ENCODE measurements at places on chromosomes 7 and 10.

DNA sequence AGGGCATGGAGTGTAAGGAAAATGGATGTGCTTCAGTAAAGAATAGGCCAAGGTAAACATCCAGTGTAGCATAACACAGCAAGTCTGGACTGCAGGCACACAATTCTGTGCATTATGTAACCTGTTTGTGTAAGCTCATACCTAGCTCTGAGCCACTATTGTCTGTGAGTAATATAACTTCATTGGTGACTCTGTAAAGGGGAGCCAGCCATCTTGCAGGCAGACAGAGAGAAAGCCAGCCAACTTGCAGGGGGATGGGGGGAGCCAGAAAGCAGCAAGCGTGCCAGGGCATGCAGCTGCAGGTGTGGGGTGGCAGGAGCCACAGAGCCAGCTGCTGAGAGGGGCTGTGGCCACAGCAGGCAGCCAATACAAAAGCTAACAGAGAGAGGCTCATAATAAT lies 449.2 kb downstream of the IPMK start:
- DNase-seq: peak; percentile 7

GRCh38 chr10:3873728-3874461 lies 88.9 kb upstream of the KLF6 start:
- DNase-seq: peak; percentile 98

- peak; percentile 84 for DNase-seq
Measured at GRCh38 chr7:26090927-26091519, 61.0 kb upstream of the NFE2L3 start.

DNA sequence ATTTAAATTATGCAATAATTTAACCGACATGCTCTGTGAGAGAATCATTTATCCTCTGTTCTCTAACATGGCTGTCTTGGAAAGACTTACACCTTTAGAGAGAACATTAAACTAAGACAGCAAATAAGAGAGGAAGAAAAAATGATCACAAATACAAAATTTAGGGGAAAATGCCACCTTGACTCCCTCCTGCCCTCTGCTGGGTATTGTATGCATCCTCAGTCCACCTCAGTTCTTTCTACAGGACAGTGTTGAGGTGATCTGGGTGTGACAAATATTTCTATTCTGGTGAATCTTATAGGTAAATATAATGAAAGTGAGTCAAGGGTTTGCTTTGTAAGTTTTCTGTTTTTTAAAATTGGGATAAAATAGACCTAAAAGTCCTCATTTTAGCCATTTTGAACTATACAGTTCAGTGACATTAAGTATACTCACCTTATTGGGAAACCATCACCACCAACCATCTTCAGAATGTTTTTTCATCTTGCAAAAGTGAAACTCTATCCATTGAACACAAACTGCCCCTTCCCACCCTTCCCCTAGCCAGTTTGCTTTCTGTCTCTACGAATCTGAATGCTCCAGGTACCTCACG lies 61.5 kb upstream of the ELMO1 start:
- peak; percentile 47 for DNase-seq

DNA sequence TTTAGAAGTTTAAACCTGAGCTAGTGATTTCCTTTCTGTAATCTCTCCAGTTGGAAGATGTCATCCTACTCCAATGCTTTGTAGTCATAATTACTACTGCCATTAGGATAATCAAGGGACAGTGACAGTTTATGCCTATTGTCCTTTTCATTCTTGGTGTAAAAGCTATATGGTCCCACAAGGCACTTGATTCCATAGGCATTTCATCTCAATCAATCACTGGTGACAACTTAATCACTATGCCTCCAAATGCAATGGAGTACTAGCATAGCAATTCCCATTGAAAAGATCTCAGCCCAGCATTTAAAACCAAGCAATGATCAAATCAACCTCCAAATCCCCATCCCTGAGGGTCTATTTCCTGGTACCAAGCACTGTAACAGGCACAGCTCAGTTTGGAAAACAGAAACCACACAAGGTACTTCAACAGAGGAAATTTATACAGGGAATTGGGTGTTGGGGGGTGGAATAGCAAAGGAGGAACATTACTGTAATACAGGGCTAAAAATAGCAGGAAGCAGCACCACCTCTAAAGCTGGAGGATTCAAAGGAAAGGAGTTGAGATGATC lies 51.0 kb downstream of the FHIP2A start:
- no peak for DNase-seq

DNA sequence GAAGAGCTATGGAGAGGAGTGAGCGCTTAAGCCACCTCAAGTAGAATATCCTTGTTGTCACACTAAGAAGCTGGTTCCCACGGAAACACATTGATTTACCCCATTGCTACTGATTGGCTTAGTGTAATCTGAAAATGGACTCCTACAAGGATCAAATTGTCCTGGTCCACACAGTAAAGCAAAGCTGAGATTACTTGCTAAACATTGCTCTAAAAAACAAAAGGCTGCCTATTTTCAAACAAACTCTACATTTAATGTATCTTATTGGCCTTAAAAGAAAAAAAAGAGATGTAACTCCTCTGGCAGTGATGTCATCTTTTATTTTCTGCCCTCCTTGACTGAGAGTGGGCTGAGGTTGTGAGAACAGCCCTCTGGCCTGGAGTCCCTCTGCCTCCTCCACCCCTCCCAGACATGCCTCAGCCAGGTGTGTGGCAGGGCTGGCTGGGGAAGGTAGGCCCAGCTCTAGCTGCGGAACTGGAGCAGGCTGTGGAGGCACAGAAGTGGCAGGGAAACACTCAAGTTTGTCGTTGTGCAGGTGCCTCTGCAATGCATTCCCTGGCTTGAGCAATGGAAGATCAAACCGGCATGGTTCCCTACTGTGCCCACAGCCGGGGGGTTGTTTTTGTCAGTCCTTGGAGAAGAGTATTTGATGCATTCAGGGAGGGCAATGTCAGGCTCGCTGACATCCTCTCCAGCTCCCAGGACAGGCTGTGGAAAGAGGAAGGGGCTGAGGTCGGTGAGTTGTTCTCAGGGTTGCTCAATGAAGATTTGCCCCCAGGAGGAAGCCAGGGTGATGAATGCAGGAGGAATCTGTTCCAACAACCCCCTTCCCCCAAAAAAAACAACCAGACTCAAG lies 9.1 kb downstream of the KLF6 start:
- peak; percentile 59 for DNase-seq

DNA sequence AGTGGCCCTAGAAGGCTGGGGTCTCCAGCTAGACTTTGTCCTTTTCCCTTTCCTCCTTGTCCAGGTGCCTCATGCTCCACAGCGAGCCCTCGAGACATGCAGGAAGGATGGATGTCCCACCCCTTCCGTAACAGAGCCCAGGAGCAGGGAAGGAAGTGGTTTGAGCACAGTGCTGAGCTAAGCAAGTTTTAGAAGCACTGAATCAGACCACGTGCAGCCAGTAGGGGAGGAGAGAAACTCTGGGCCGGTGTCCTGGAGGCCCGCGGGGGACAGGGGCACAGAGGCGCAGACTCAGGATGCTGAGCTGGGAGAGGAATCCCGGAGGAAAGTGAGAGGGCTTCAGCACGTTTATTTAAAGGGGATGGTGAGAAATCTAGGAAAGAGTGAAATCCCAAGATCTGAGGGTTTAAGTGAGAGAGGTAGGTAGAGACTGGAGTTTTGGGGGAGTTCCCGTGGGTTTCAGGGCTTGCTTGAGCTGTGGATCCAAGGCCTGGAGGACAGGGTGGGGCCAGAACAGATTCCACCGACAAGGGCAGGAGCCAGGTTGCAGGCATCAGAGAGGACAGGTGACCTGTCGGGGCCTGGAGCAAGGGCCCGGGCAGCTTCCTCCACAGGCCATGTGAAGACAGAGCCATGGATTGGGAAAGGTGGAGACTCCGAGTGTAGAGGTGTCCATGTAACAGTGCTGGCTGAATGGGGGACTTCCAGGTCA lies 4.4 kb upstream of the IRF5 start:
- DNase-seq: no peak

GRCh38 chr7:42476255-42476654 lies 239.2 kb upstream of the GLI3 start:
- no peak for DNase-seq

DNA sequence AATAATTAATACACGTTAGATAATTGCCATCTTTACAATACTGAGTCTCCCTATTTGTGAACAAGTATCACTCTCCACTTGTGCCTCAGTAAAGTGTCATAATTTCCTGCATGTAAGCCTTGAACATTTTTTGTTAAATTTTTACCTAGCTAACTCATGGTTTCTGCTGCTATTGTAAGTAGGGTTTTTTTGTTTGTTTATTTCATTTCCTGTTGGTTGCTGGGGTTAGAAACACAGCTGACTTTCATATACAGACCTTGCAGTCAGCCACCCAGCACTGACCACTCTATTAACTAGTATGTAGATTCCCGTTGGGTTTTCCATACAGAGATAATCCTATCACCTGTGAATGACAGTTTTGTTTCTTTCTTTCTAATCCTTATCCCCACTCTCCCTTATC lies 133.3 kb downstream of the MPP7 start:
- peak; percentile 8 for DNase-seq

GRCh38 chr10:71771821-71772617 lies 1.3 kb downstream of the VSIR start:
- peak; percentile 31 for DNase-seq

GRCh38 chr7:4127909-4128560 lies 554.1 kb upstream of the FOXK1 start:
- DNase-seq: no peak

DNA sequence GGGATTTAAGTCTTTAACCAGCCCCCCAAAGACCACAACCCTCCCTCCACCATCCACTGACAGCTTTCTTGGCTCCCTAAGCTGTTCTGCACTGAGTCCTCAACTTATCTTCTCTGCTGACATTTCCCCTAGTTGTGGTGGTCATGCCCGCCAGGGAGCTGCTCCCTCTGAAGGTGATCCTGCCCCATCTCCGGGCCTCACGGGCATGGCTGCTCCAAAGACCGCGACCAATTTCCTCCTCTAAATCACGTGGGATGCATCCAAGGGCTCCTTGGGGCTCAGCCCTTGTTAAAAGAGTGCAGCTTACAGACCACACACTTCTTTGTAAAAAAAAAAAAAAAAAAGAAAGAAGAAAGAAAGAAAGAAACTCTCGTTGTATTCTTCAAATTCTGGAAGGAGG lies 27.1 kb upstream of the KLF6 start:
- DNase-seq: no peak

DNA sequence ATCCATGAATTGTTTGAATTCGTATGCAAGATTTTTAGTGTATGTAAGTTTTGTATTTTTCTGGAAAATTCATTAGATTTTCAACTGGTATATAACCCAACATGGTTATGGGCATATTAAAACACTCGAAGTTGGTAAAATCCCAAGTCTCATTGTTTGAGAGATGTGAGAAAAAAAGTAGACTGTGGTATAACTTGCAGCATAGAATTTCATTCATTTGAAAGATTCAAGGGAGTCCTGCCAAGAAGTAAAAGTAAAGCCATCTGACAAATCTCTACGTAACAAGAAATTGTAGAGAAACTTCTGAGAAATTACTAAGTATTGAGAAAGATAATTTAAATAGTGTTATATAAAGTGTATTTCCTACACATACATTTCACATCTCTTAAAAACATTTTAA lies 40.2 kb downstream of the SEMA3E start:
- DNase-seq: no peak

DNA sequence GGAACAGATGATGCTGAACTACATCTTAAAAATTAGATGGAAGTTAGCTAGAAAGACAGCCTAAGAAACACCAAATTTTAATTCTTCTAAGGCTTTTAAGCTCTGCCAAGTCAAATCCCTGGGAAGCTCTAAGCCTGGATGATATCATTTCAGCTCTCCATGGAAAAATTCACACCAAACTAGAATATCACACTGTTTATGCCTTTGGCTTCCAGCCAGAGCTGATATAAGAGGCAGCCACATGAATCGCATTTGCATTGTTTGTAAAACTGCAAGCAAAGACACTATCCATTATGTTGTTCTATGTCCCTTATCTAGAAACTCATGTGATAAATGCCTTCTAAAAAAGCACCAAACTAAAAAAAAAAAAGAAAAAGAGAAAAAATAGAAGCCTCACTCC lies 430.4 kb downstream of the GRID1 start:
- no peak for DNase-seq

- no peak for DNase-seq
Measured at GRCh38 chr10:64044098-64044497, 522.9 kb downstream of the REEP3 start.

DNA sequence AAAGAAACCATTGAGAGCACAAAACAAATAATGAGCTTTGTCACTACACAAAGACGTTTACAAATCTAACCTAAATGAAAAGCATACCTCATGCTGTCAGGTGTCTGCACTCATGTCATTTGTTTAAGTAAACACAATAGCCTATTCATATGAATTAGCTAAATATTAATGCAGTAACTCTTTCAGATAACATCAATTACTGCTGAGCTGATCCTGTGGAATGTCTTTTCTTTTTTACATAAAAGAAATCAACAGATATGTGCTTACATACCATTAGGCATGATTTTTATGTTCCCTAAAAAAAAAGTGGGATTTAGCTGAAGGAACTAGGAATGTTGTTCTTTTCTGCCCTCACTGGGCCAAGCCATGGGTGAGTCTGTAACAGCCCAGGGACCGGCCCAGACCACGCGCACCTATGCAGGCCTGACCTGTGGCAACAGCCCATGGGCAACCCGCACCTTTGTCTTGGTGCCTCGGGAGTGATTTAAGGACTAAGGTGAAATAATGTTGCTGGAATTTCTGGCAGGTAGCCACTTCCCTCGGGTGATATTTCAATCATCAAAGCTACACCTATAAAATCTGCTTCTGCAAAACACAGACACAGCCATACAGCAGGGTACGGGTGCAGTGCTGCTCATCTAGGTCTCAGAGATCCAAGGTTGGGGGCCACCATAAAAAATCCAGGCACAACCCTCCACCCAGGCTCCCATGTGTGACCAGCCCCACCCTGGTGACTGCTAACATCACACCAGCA lies 44.6 kb downstream of the FGFR2 start:
- DNase-seq: peak; percentile 64

DNA sequence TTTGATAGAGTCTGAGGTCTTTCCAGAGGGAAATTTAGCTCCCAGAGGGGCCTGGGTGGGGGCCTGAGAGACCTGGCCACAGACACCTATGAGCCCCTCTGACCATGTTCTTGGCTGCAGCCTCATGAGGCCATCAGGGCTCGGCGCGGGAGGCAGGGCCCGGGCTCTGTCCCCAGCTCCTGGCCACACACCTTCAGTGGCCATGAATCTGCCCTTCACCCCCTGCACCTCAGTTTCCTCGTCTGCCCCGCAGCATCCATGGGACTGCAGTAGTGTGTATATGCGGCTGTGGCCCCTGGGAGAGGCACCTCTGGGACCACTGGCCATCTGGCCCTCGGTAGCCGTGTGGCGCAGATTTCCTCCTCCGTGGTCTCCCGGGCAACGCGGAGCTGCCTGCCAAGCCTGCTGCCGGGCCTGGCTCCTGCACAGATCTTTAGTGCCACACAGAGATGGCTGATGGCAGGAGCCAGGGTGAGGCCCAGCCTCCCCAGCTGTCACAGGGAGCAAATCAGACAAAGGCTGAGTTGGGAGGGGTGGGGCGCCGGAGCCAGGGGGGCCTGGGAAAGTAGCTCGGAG lies 23.6 kb upstream of the ADCYAP1R1 start:
- no peak for DNase-seq

- DNase-seq: no peak
Measured at GRCh38 chr10:82213784-82214183, 338.8 kb downstream of the NRG3 start.

DNA sequence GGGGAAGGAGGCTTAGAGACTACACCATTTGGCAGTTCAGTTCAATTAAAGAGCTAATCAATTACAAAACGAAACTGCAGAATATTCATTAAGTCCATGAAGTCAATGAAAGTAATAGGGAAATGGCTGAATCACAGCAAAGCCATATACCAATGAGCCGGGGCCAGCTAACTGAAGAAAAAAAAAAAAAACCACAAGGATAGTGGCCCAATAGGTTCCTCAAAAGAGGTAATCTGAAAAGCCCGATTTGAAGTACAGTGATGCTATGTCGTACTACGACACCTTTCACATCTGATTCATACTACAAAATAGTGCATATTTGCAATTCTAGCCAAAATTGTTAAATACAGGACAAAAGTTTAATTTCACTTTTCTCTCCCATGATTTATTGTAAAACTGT lies 2.5 kb downstream of the ARHGAP12 start:
- DNase-seq: no peak

Measured in DMS53 (cell line).